GM13976 (cell line): ENCODE measurements at places on chromosomes 7 and 10.

DNA sequence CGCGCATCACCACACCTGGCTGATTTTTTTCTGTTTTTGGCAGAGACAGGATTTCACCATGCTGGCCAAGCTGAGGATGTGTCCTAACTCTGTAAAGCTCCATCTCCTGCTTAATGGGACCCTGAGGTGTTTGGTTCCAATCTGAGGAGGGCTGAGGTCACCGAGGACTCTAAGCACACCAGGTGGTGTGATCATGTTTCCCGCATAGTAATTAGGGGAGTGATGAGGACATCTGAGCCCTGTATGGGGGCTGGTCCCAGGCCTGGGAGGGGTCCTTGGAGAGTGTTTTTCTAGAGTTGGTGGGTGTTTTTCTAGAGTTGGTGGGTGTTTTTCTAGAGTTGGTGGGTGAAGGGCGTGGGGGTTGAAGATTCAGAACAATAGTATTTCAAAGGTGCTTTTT, 3.0 kb upstream of the ABHD11 start:
- DNase-seq = peak; percentile 26

- no peak for DNase-seq
These were observed 95.6 kb downstream of the PRKAG2 start for GRCh38 chr7:151781161-151781845.

DNA sequence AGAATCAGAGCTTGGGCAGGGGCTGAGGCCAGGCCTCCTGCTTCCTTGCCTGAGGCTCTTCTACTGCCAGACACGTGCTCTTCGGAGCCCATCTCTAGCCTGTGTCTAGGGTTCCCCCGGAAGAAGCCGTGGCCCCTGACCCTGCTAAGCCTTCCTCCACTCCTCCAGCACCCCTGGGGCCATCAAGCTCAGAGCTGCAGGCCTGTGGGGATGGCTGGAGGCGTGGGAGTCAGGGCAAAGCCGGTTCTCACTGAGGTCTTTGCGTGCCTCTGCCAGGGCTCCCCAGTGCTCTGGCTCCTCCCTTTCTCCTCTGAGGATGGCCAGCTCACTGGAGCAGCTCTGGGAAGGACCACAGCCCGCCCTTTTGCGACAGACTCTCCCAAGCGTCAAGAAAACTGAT, 34.4 kb downstream of the GHRHR start:
- DNase-seq = no peak

DNA sequence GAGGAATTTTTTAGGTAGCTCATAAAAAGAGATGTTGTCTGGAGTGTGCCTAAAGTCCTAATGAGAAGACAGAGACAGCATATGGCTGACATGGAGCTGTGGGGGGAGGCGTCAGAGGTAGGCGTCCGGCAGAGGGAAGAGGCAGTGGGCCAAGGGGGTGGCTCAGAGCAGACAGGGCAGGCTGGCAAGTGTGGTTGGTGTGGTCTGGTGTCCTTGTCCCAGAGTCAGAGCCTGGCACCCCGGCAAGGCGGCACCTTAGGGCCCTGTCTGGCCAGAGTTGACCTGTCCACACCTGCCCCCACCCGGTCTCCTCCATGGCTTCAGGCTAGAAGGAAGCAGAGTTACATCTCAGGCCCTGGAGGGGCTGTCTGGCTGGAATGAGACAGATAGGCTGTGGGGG, 220.3 kb upstream of the ZNF32 start:
- DNase-seq = no peak

GRCh38 chr10:11869743-11870460, 46.7 kb downstream of the PROSER2 start:
- DNase-seq = no peak

GRCh38 chr7:93968911-93969620, 35.1 kb downstream of the BET1 start:
- no peak for DNase-seq

DNA sequence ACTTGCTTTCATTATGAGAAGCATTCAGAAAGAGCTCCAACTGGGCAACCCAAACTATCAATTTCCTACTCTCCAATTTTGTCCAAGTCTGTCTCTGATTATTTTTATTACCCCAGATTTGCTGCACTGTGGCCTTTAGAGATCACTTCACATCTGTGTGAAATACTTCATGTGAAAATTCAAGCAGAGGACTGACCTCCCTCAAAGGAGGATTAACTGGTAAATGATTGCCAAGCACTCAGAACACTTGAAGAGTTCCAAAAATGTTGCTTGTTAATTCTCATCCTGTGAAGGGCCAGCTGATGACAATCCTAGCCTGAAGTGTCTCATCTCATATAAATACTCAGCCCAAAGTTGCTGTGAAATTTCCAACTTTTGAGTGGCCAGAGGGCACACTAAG, 182.8 kb upstream of the DGKB start:
- DNase-seq = no peak

- no peak for DNase-seq
These were observed 62.1 kb upstream of the STEAP1B start for GRCh38 chr7:22561895-22562593.

DNA sequence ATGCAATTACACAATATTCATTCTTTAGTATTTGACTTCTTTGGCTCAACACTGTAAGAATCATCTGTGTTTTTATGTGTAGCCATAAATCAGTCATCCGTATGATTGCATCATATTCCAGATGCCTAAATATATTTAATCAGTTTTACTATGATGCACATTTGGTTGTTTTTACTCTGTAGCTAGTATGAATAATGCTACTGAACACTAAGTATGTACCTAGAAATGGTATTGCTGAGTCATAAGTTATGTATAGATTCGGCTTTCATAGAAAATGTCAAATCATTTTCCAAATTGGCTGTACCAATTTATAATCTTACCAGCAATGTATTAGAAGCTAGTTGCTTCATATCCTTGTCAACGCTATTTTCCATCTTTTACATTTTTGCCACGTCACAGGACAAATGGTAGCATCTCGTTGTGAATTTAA, 197.3 kb upstream of the PLXNA4 start:
- DNase-seq = no peak

GRCh38 chr10:85284778-85285770, 956.7 kb downstream of the CCSER2 start:
- no peak for DNase-seq

DNA sequence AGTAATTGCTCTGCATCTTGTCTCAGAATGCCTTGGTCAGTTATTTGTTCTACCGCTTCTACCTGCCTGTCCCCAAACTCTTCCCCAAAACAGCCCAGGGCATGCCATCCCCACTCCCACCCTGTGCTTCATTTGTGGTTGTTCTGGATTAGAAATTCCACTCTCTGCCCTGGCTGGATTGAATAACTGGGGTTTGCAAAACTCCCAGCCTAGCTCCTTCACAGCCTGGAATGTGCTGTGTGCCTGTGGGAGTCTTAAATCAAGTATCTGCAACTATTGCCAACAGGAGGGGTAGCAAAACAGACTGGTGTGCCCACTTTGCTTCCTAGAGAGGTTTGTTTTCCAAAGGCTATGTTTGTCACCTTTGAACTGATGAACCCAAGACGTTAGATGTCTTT, 24.2 kb downstream of the TSPAN15 start:
- no peak for DNase-seq

GRCh38 chr10:45463244-45464116, 89.5 kb downstream of the ALOX5 start:
- DNase-seq = no peak

DNA sequence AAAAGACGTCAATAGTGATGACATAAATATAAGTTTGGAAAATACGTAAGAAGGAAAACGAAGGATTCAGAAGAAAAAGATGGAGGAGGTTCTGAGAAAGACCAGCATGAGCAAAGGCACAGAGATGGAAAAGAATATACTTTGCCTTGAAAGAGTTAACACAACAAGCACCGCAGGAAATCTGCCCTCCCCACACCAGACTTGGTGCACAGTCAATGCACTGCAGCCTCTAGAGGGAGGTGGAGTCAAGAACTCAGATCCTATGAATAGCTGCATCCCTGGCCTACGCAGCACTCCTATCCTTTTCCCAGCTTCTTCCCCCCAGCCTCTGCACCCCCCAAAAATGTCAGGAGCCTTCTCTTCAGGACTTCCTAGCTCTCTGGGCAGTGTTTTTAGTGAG, 1370.6 kb upstream of the LRRTM3 start:
- DNase-seq = no peak

- no peak for DNase-seq
These were observed 87.4 kb downstream of the INPP5A start for GRCh38 chr10:132624847-132625471.

DNA sequence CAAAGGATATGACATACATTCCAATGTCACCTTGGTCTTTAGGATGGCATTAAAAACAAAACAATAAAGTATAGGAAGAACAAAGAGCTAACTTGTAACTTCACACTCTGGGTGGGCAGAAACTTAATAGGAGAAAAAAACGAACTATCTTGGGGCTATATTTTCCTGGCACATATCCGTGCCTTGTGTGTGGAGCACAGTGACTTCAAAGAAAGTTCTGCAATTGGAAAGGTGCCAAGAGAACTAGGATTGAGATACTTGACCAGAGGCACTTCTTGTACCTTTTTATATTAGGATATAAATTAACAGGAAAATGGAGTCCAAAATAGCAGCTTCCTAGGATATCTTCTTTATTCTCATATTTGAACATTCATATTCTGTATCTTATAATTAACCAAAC, 148.4 kb downstream of the SEMA3D start:
- DNase-seq = no peak

GRCh38 chr7:47779341-47779771, 168.9 kb downstream of the PKD1L1 start:
- DNase-seq = no peak

DNA sequence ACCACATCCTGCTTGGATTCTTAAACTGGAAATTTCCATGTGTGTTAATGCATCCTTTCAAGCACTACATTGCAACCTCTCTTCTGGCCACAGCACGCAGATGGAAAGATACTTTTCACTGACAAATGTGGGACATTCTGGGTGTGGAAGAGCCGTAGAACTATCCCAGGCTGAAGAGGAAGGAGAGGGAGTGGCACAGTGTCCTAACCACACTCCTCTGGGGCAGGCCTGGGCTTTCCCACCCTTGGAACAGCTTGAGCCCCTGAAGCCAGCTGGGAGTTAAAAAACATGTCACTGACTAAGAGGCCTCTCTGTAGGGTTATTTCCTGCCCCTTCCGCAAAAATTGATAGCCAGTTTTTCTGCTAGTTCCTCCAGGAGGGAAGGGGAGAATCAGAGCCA, 34.0 kb upstream of the DNMBP start:
- no peak for DNase-seq

DNA sequence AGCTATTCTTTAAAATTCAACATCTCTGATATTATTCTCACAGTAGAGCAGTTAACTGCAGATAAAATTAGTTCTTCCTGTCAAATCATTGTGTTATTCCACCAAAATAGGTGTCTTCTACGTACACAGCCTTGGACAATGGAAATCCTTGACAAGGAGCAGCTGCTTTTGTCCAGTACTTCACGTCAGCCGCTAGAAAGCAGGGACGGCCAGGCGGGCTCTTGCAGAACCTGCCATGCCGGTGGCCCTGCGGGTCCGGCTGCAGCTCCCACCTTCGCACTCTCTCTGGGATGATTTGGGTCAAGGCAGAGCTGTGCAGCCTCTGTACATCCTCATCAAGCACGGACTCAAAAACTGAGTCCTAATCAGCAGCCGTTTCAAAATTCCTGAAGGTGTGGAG, 2.2 kb upstream of the FOXI2 start:
- DNase-seq = no peak

GRCh38 chr7:3028071-3028757, 15.5 kb downstream of the CARD11 start:
- no peak for DNase-seq

- DNase-seq = peak; percentile 82
These were observed 12.6 kb upstream of the CDH23 start for GRCh38 chr10:71383972-71384687.

GRCh38 chr7:31271641-31272405, 68.7 kb downstream of the NEUROD6 start:
- no peak for DNase-seq

DNA sequence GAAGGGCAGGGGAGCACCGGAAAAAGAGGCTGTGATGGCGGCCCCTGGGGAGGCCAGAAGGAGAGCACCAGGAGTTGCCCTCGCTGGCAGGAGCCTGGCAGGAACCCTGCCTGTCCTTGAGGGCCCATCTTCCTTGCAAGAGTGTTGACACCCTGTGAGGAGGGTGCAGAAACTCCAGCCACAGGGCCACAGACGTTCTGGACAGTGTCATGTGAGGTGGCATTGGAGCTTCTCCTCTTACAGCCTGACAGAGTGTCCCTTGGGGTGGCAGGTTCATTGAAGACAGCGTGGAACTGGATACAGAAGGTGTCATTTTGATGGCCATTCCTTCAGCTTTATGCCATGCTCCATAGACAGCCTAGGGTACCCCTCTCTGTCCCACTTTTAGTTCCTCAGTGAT, 54.2 kb downstream of the RBM20 start:
- DNase-seq = no peak

DNA sequence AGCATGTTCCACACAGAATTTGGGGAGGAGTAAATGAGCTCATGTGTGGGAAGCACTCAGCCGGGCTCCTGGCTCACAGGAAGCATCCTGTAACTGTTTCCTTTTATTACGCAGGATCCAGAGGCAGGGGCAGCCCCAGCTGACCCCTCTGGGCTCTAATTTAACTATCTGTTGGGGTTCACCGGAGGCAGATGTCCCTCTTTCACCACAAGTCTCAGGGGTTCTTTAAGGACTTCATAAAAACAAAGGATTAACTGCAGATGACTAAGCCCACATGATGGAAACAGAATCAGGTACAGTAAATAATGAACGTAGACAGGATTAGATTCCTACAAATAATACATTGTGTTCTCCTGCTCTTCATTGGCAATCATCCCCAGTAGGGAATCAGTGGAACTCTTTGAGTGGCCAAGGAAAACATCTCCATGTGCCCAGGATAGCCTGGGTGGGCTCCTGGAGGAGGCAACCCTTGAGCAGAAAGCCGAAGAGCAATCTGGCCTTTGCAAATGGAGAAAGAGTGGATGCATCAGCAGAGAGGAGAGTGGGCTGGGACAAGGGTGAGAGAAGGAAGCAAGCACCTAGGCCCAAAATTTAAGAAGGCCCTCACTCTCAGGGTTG, 24.6 kb downstream of the TBXAS1 start:
- no peak for DNase-seq

- peak; percentile 57 for DNase-seq
These were observed 266.0 kb downstream of the GRID1 start for GRCh38 chr10:86100581-86101061.

- DNase-seq = no peak
These were observed 604 bp upstream of the STAM start for GRCh38 chr10:17643339-17643754.

DNA sequence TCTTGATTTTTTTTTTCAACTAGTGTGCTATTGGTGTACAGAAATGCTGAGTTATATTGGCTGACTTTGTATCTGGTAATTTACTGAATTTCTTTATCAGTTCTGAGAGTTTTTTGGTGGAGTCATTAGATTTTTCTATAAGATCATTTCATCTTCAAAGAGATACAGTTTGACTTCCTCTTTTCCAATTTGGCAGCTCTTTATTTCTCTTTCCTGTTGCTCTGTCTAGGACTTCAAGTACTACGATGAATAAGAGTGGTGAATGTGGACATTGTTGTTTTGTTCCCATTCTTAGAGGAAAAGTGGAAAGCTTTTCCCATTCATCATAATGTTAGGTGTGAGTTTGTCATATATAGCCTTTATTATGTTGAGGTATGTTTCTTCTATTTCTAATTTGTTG, 50.2 kb downstream of the LOXL4 start:
- no peak for DNase-seq
